ENCODE measurements at places on chromosomes 12 and 14.

DNA sequence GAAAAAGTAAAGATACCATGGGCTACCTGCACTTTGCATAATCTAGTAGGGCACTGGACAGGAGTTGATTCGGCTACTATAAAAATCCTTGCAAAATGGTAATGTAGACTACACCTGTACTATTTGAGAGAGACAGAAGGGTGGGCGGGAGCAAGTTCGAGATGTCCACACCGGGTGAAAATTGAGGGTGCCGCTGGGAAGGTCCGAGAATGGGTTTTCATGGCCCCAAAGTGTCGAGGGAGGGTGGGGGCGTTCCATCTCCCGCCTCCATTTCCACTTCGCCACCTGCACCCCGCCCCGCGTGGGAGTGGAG lies 648 bp downstream of the SNX6 start:
- DNase-seq, result no peak

DNA sequence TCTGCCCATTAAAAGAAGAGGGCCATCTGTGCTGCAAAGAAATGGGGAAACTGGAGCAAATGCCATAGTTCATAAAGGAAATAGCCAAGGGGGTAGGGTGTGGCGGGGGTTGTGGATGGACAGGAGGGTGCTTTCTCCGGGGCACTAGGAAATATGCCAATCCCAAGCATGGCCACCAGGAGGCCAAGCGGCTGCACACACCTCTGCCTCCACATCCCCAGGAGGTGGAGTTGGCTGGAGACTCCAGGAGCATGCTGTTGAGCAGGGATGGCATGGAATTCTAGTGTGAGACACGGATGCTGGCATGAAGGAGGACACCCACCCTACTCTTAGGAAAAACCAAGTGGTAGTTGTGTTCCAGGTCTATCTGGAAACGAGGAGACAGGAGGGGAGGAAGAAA lies 25.2 kb downstream of the NID2 start:
- peak; percentile 50 for DNase-seq

GRCh38 chr14:98374136-98374535 lies 897.9 kb downstream of the BCL11B start:
- DNase-seq, result no peak

DNA sequence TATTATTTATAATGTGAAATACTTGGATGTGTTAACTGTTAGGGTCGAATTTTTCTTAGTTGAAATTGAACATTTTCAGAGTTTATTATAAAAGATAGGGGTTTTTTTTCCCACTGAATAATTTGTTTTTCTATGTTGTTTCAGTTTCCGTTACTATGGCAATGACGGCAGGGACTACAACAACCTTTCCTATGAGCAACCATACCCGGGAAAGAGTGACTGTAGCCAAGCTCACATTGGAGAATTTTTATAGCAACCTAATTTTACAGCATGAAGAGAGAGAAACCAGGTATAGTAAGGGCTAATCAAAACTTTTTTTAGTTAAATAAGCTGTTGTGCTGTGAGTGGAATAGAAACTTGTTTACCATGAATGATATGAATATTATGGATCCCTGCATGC lies 35.1 kb upstream of the BMAL2 start:
- DNase-seq, result no peak

DNA sequence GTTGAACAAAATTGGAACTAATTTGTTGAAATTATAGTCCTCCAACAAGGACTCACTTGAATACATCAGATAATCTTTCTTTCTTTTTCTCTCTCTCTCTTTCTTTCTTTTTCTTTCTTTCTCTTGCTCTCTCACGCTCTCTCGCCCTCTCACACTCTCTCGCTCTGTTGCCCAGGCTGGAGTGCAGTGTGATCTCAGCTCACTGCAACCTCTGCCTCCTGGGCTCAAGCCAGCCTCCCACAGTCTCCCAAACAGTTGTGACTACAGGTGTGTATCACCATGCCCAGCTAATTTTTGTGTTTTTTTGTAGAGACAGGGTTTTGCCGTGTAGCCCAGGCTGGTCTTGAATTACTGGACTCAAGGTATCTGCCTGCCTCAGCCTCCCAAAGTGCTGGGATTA lies 22.8 kb downstream of the WDR20 start:
- no peak for DNase-seq

GRCh38 chr14:87171141-87171540 lies 821.8 kb downstream of the GALC start:
- no peak for DNase-seq

Measured in CD4-positive, alpha-beta T cell treated with Interleukin-17A for 1 hour (primary cell).